ENCODE measurements at places on chromosomes 1 and 21. TPM values are rescaled to one million over a fixed set of nuclear protein-coding genes. Genes with fewer than 3 reads are reported as not detected.

DNA sequence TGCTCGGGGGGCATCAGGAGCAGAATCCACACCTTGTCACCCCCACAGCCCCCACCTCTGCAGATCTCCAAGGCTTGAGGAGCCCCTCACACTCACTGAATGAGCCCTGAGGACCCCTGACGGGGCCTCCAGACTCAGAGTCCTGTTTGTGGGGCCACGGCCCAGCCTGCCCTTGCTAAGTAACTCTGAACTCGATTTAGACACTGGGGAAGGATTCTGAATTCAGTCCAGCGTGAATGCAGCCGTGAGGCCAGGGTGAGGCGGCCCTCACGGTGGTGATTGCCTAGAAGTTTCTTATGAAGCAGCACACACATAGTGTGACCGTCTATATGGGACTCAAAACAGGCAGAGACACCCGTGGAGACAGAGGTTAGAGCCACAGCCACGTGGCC is 58.9 kb upstream of the ADARB1 start:
- H3K4me1 ChIP-seq: peaks cover 9% of the 10 kb centered on the region
- no peak for DNase-seq
- H3K36me3 ChIP-seq: no peaks in the 10 kb centered on the region
- H3K27me3 ChIP-seq: peaks cover 14% of the 10 kb centered on the region
- H3K27ac ChIP-seq: no peak overlapping the region

- H3K27ac ChIP-seq: no peak overlapping the region
- DNase-seq: no peak
- no peaks in the 10 kb centered on the region for H3K27me3 ChIP-seq
- peaks cover 4% of the 10 kb centered on the region for H3K36me3 ChIP-seq
- no peaks in the 10 kb centered on the region for H3K4me1 ChIP-seq
Observed at GRCh38 chr1:2946999-2947690, 74.1 kb upstream of the ACTRT2 start.

GRCh38 chr1:37714226-37714625 is 21.9 kb downstream of the CDCA8 start:
- H3K4me3 ChIP-seq: no peak overlapping the region
- 0 out of 2 replicates have a peak, but pooled peaks cover 4% of the 10 kb centered on the region for H3K36me3 ChIP-seq
- no peak overlapping the region for H3K27ac ChIP-seq

- peaks cover 4% of the 10 kb centered on the region for H3K27me3 ChIP-seq
- no peak overlapping the region for H3K27ac ChIP-seq
- DNase-seq: no peak
- H3K4me3 ChIP-seq: no peak overlapping the region
Observed at GRCh38 chr1:211932933-211933254, 102.3 kb upstream of the LPGAT1 start.

- no peak for DNase-seq
- H3K36me3 ChIP-seq: peaks cover 20% of the 10 kb centered on the region
- H3K27me3 ChIP-seq: no peaks in the 10 kb centered on the region
Observed at GRCh38 chr21:42388740-42389448, 7.0 kb downstream of the TMPRSS3 start.

- peaks cover 5% of the 10 kb centered on the region for H3K4me1 ChIP-seq
- H3K36me3 ChIP-seq: peaks cover 25% of the 10 kb centered on the region
- peaks cover 2% of the 10 kb centered on the region for H3K27me3 ChIP-seq
- H3K4me3 ChIP-seq: no peak overlapping the region
- no peak overlapping the region for H3K27ac ChIP-seq
Observed at GRCh38 chr1:204400882-204401510, 10.6 kb downstream of the PPP1R15B start.

DNA sequence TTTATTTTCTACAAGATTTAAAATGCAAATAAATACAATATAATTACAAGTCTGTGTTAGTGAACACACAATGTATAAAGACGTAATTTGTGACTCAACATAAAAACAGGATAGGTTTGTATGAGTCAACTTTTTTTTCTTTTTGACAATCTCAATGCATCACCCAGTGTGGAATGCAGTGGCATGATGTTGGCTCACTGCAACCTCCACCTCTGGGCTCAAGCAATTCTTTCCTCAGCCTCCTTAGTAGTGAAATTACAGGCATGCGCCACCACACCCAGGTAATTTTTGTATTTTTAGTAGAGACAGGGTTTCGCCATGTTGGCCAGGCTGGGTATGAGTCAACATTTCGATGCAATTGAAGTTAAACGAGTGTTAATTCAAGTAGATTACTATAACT is 5.9 kb upstream of the SPRR2E start:
- peak; percentile 23 for DNase-seq
- H3K27ac ChIP-seq: no peak overlapping the region
- no peak overlapping the region for H3K4me3 ChIP-seq
- H3K27me3 ChIP-seq: no peaks in the 10 kb centered on the region
- H3K4me1 ChIP-seq: no peaks in the 10 kb centered on the region
- no peaks in the 10 kb centered on the region for H3K36me3 ChIP-seq

DNA sequence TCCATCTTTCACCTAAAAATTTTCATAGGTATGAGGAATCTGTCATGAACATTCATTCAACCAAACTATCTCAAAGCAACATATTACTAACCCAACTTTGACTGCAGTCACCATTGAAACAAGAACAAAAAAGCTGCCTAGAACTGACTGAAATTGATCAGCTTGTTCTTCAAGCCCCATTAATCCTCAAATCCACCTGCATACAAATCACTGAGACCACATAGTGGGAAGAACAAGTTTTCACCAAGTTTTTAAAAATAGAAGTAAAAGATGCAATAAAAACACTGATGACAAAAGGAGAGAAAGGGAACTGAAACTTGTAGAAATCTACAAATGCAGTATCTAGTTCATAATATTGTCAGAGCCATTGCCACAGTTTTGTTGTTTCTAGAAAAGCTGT is 6.1 kb downstream of the SORT1 start:
- no peaks in the 10 kb centered on the region for H3K27me3 ChIP-seq
- H3K4me3 ChIP-seq: peak overlapping the region; percentile 78
- peaks cover 81% of the 10 kb centered on the region for H3K4me1 ChIP-seq

DNA sequence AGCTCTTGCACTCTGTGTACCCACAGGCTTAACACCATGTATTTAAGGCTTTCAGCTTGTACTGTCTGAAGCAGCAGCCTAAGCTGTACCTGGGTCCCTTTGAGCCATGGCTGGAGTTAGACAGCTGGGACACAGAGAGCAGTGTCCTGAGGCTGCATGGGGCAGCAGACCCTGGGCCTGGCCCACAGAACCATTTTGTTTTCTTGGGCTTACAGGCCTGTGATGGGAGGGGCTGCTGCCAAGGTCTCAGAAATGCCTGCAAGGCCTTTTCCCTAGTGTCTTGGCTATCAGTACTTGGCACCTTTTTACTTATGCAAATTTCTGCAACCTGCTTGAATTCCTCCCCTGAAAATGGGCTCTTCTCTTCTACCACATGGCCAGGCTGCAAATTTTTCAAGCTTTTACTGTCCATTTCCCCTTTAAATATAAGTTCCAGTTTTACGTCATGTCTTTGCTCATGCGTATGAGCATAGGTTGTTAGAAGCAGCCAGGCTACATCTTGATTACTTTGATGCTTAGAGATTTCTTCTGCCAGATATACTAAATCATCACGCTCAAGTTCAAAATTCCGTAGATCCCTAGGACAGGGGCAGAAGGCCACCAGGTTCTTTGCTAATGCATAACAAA is 143.9 kb downstream of the CLEC20A start:
- H3K27me3 ChIP-seq: peaks cover 2% of the 10 kb centered on the region
- no peak overlapping the region for H3K4me3 ChIP-seq
- peaks cover 17% of the 10 kb centered on the region for H3K36me3 ChIP-seq
- H3K4me1 ChIP-seq: peaks cover 37% of the 10 kb centered on the region

DNA sequence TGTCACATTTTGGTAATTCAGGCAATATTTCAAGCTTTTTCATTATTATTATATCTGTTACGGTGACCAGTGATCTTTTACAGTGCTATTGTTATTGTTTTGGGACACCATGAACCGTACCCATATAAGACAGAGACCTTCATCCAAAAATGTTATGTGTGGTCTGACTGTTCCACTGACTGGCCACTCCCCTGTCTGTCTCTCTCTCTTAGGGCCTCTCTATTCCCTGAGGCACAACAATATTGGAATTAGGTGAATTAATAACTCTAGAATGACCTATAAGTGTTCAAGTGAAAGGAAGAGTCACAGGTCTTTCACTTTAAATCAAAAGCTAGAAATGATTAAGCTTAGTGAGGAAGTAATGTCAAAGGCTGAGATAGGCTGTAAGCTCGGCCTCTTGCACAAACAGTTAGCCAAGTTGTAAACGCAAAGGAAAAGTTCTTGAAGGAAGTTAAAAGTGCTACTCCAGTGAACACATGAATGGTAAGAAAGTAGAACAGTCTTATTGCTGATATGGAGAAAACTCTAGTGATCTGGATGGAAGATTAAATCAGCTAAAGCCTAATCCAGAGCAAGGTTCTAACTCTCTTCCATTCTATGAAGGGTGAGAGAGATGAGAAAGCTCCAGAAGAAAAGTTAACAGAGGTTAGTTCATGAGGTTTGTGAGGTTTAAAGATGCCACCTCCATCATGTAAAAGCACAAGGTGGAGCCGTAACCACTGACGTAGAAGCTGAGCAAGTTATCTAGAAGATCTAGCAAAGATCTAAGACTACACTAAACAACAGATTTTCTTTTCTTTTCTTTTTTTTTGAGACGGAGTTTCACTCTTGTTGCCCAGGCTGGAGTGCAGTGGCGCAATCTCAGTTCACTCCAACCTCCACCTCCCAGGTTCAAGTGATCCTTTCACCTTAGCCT is 19.7 kb upstream of the DIPK1A start:
- H3K27me3 ChIP-seq: peaks cover 19% of the 10 kb centered on the region
- H3K36me3 ChIP-seq: peaks cover 4% of the 10 kb centered on the region
- H3K4me1 ChIP-seq: no peaks in the 10 kb centered on the region
- H3K27ac ChIP-seq: no peak overlapping the region
- H3K4me3 ChIP-seq: no peak overlapping the region

GRCh38 chr1:54583871-54584270 is 35.8 kb downstream of the ACOT11 start:
- DNase-seq: no peak
- no peak overlapping the region for H3K27ac ChIP-seq
- no peaks in the 10 kb centered on the region for H3K36me3 ChIP-seq
- peaks cover 12% of the 10 kb centered on the region for H3K4me1 ChIP-seq
- H3K4me3 ChIP-seq: no peak overlapping the region

DNA sequence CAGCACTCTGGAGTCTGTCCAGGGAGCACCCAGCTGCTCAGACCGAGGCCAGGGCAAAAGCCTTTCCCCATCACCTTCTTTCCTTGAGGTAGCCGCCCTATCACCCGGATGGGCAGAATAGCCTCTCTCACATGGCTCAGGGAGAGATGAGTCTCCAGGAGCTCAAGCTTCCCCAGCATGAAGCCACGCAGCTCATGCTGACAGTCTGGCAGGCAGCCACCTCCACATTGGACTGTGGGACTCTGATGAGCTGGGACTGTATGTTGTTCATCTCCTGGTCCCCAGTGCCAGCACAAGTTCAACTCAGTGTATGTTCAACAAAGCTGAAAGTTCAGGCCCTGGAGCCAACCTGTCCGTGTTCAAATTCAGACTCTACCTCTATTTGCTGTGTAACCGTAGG is 75.2 kb upstream of the ZC3H12A start:
- no peak overlapping the region for H3K4me3 ChIP-seq
- no peak overlapping the region for H3K27ac ChIP-seq
- H3K4me1 ChIP-seq: no peaks in the 10 kb centered on the region
- no peaks in the 10 kb centered on the region for H3K36me3 ChIP-seq
- peaks cover 8% of the 10 kb centered on the region for H3K27me3 ChIP-seq
- DNase-seq: no peak

DNA sequence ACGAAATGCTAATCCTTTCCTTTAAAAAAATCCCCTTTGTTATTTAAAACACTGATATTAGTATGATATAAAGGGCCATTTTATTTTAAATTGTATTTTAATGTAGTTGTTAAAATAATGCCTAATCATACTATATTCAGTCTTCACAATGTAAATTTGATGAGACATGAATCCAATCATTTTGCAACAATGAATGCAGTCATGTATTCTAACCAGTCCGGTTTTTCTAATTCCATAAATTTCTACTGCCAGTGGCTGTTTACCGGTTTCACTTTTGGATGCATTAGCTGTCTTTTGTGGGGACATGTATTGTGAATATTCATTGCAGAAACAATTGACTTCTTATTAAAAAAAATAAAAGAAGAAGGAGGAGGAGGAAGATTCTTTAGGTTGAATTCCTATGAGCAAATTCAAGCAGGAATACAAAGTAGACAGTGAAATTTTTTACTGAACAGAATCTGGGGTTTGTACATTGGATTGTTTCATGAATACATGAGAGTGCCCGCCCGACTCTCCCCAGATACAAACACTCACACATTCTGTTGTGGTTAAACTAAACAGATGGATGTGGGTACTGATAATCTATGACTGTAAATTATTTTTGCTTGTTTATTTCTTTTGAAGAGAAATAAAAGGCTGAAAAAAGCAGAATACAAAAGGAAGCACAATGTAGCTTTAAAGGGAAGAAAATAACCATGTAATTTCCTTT is 624.8 kb upstream of the PTBP2 start:
- H3K36me3 ChIP-seq: no peaks in the 10 kb centered on the region
- H3K27ac ChIP-seq: no peak overlapping the region
- no peaks in the 10 kb centered on the region for H3K4me1 ChIP-seq
- DNase-seq: no peak

Gene SPATA46
- total RNA-seq: not detected

Data from HFFc6 (cell line).